Activated T-cell treated with anti-CD3 and anti-CD28 coated beads, Interleukin-2, amount 50 U/mL, for 4 hours (primary cell): ENCODE measurements at places on chromosomes 1 and 21.

DNA sequence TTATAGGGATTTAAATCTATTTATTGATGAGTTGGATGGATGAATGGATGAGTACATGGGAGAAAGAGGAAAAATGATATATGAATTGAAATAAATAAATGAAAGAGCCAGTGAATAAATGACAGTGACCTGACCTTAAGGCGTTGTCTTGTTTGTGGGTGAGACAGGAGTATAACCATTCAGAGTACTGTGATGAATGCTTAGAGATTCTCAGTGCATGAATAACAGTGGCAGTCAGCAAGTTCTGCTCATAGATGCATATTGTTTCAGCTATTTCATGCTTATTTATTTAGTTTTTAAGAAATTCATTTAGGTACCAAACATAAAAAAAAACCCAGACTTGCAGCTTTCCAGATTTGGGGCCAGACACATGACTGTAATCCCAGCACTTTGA, 116.4 kb downstream of the FGGY start:
- no peak for DNase-seq

GRCh38 chr1:10794724-10795275, 1.6 kb downstream of the CASZ1 start:
- no peak for DNase-seq

DNA sequence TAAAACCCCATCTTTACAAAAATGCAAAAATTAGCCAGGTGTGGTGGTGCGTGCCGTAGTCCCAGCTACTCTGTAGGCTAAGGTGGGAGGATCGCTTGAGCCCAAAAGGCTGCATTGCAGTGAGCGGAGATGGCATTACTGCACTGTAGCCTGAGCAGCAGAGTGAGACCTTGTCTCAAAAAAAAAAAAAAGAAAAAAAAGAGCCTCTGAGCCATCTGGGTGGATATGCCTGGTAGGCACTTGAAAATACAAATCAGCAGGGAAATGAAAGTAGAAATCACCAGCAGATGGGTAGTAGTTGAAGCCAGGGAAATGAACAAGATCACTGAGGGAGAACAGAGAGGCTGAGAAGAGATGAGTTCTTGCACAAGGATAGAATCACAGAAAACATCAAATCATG, 131.0 kb upstream of the HMCN1 start:
- no peak for DNase-seq

DNA sequence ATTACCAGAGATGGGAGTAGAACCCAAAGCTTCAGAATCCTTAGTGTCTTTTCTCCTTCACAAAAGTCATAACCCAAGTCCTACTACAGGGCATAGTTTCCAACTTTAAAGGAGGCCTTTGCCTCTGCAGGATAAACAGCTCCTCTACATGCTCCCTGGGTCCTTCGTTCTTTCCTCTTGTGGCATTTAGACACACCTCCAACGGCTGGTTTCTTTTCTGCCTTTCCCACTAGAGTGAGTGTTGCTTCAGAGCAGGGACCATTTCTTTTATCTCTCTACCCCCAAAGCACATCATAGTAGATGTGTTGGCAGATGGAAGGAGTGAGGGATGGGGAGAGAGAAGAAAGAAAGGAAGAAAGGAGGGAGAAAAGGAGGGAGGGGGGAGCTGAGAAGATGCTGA, 144.7 kb upstream of the SPATA6 start:
- DNase-seq: no peak

DNA sequence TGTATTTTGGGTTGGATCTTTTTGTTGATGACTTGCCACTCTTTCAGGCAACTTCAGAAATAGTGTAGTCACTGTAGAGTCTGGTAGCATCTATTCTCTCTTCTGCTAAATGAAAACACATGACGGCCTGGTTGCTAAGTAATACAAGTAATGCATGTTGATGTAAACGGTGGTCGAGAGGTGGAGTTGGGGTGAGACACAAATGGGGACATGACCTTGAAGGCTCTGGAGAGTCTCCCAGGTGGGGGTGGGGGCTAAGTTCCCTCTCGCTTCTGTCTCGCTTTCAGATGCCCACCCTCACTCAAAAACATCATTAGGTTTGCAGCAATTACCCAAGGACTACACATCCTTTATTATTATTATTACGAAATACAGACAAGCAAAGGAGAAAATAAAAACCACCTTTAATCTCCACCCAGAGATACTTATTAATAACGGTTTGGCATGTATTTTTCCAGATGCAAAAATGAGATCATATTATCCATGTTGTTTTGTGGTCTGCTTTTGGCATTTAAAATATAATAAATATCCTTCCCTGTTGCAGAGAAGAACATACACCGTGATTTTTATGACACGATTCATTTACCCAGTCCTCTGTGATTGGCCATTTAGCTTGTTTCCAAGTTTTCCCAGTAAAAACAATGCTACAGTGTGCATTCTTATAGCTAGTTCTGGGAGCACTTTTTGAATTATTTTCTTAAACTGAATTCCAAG, 138.1 kb downstream of the MIS18A start:
- no peak for DNase-seq

DNA sequence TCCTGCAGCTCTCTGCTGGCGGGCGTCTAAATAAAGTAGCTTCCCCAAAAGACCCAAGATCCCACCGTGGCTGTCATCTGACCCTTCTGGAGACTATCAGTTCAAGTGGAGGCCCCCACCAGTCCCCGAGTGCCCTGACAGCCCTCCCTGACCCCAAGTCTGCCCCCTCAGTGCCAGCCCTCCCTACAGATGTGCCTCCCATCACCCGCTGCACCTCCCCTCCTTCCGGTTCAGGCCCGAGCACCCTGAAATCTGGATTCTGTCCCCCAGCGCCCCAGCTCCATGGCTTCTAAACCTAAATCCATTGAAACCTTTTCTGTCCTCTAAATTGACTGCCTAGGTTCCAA, 595 bp downstream of the IL10RB start:
- DNase-seq: no peak

DNA sequence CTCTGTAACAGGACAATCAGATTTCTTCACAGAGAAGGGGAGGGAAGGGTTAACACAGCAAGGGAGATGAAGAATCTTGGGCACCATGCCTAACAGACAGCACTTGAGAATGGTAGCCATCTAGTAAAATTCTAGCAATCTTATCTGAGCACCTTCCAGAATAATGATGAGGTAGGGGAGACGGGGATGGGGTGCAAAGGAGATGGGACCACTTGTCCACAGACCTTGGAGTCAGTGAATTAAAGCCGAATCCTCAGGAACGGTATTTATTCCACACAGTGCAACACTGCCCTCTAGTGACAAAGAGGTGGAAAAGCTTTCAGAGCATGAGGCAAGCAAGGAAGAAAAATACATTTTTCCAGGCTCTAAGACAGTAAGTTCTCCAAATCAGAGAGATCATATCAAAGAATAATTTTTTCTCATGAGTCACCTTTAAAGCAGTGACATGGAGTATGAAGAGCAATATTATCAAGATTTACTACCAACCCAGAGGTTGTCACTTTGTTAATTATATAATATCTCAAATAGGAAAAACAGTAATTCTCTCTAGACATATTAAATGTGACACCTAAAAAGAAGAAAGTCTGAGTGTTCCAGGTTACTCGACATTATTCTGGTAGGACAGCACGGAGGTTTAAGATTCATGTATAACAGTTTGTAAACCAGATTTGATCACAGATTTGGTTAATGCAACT, 43.3 kb upstream of the LPAR3 start:
- DNase-seq: peak; percentile 17

GRCh38 chr1:212178851-212179250, 106.4 kb upstream of the PPP2R5A start:
- no peak for DNase-seq

DNA sequence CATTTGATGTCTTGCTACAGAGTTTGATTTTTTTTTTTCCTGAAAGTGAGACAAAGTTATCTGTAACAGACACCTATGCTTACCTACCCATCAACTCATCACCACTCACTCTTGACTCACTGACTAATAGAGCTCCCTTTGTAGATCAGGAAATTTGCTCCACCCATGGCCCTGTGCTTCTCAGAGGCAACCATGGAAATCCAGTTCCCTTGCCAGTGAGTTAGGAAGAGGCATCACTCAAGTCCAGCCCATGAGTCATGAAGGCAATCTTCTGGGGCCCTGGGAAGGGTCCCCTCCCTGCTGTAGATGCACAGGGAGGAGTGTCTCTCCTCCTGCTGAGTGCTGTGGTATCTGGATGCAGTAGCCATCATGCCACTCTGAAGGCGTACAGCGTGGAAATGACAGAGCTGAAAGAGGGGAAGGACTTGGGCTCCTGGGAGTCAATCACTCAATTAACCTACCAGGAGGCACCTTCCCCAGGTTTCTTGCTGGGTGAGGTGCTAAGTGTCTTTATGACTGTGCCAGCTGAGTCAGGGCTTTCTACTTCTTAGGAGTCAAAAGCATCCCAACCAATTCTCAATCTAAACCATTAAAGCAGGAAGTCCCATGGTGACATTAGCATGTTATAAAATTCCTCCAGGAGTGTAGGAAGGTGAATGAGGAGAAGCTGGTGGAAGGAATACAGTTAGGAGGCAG, 56.1 kb downstream of the DNTTIP2 start:
- DNase-seq: no peak

DNA sequence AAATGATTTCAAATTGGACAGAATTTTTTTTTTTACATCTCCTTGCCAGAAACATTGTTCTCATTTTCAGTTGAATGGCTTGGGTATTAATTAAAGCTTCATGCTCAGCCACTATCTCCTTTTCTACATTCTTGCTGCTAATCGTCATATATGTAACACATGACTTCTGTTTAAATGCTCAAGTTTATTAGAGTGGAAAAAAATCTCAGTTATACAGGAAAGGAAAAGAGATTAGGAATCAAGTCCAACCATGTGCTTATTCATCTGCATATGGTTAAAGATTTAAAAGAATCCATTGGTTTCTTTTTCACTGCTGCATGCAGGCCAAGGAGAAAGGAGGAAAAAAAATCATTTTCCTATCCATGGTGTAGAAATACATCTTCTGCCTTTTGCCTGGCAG, 47.3 kb upstream of the CNN3 start:
- DNase-seq: no peak

- no peak for DNase-seq
These were observed 776 bp upstream of the TNFRSF9 start for GRCh38 chr1:7941437-7941793.

GRCh38 chr21:42781150-42781970, 98.0 kb downstream of the WDR4 start:
- no peak for DNase-seq

- DNase-seq: no peak
These were observed 47.2 kb upstream of the RASAL2 start for GRCh38 chr1:178046591-178047270.

DNA sequence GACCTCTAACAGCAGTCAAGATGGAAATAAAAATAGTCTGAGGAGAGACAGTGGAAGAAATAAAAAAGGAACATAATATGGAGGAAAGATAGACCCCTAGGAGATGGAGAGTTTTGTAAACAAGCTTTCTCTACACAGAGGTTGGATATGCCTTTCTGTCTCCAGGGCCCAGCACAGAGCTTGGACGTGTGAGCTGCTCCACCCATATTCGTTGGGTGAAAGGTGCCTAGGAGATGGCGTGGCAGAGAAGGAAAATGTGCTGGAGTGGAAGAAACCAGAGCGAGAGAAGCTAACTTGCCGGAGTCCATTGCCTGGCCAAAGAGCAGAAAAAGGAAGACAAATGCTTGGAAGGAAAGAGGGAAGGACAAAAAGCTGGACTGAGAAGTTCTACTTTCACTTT, 78.3 kb upstream of the LMO4 start:
- DNase-seq: no peak

DNA sequence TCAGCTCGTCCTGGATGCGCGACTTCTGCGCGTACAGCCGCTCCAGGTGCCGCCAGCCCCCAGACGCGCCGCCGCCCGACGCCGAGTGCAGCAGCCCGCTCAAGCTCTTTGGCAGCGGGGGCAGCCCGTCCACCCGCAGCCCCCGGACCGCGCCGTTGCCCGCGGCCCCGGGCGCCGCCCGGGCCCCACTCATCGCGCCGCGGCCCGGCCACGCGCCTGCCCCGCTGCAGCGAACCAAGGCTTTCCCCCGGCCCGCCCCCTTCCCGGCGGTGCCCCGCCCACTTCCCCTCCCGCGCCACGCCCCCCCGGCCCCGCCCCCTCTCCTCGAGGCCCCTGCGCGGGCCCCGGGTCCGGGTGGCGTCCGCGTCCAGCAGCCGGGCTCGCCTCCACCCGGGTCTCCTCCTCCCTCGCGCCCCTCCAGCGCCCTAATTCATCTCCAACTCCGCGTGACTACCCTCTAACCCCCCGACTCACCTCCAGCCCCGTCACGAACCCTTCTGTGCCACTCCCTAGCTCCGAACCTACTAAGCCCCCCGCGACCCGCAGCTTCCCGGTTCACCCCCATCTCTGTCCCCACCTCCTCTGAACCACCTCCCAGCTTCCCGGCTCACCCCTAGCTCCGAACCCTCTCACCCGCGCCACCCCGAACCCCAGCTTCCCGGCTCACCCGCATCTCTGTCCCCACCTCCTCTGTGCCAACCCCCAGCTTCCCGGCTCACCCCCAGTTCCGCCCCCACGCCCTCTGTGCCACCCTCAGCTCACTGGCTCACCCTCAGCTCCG, at the start of gene FAM89A:
Gene FAM89A (minus strand): TSS at position 236 of the 781 bp plus-strand sequence. CDS start 43 bp downstream, at position 193.
- peak; percentile 73 for DNase-seq

GRCh38 chr1:20729990-20730689, 2.4 kb downstream of the SH2D5 start:
- DNase-seq: no peak

GRCh38 chr1:53278298-53278725, 40.0 kb upstream of the MAGOH start:
- DNase-seq: peak; percentile 74

DNA sequence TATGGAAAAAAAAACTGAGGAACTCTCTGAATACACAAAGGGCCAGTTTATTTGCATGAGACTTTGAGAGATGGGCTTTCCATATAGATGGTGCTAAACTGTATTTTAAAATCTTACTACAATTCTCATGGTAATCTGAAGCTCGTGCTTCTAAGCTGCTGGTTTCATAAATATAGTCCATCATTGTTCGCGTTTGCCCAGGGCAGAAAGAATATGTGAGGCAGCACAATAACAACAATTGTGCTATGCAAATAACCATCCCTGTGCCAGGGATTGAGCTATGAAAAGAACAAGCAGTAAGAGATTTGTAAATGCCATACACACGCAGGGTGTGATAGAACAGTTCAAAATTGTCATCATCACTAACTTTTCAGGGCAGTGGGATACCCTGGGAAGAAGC, 4.9 kb upstream of the EPS15 start:
- DNase-seq: no peak
